Cortex of kidney (tissue), 1 donor: ENCODE measurements at places on chromosomes 2 and 18.

- no peak for DNase-seq
Measured at GRCh38 chr2:72316774-72317173, 169.1 kb upstream of the CYP26B1 start.

- no peak for DNase-seq
Measured at GRCh38 chr2:174699993-174700766, 64.1 kb downstream of the CHRNA1 start.

DNA sequence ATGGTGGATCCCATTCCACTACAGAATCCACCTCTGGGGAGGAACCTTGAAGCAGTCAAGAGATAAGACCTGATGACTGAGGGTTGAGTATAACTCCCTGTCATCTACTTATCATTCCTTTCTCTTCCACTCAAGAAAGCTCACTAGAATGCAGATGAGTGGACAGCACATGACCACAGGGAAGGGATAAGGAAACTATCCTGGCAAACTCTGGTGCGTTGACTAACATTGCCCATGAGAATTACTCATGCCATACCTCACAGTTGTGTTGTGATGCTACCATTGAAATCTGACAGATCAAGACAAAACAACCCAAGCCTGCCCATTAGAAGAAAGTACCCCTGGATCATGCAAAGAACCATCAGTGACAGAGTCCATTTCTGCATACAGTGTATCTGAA lies 26.5 kb downstream of the SLC16A14 start:
- DNase-seq, result no peak

DNA sequence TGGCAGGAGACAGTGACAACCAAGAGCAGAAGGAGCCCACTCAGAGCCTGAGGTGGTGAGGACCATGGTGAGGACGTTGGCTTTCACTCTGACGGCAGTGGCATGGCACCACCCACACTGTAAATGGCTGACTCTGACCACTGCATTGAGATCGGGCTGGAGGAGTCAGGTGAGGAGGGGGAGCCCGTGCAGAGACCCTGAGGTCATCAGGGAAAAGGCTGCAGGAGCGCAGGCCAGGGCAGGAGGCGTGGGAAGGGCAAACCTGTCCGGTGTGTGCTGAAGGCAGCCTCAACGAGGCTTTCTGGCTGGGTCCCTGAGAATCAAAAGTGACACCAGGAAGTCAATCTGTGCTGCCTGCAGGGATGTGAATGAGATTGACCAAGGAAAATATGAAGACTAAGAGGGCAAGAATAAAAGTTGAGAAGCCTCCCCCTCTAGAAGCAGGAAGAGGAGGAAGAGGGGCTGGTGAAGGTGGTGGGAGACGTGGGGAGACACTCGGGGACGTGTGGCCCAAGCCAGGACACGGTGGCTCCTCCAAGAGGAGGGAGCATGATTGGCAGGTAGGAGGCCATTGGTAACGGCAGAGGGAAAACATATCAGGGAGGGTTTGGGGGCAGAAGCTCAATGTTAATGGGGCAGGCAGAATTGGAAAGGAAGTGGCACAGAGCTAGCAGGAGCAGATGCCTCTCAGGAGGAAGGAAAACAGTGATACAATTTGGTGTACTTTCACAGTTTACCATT lies 2.0 kb upstream of the OR6B3 start:
- DNase-seq, result no peak

- DNase-seq, result no peak
Measured at GRCh38 chr2:231479455-231479854, 15.2 kb upstream of the NCL start.

DNA sequence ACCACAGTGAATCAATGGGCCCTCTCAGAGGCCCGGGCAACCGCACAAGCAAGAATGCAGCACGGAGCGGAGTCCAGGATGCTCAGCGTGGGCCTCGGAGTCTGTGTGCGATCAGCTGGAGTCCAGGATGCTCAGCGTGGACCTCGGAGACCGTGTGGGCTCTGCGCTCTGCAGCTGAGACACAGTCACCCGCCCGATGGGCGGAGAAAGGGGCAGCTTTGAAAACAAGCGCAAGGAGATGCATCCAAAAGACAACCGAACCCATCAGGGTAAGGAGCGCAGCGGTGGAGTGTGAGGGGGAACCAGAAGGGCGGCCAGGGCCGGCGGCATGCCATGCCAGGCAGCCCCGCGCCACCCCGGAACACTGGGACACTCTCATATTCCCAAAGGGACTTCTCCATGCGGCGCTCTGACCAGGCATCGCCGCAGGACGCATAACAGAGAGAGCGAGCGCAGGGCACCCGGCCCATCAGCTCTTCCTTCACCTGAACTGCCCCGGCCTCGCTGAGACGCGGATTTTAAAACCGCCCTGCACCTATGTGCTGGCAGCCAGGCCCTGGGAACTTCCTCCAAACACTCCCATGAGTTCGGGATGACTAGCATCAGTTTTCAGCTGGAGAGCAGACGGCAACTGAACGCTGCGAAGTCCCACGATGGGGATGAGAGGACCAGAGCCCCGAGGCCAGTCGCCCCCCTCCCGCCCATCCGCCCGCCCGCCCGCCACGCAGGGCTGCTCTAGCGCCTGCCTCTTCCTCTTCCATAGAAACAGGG lies 44.7 kb downstream of the MC5R start:
- DNase-seq, result no peak

GRCh38 chr18:24271381-24272228 lies 126.0 kb downstream of the OSBPL1A start:
- DNase-seq, result no peak
